ENCODE measurements at places on chromosomes 2 and 18. TPM values are rescaled to one million over a fixed set of nuclear protein-coding genes. Genes with fewer than 3 reads are reported as not detected.

Gene TOGARAM2
- 6.4 TPM for total RNA-seq

Gene SCN1A
- total RNA-seq = not detected

Gene SERPINB12
- not detected for total RNA-seq

Gene TEX51
- total RNA-seq = not detected

Gene SLC8A1
- total RNA-seq = 2.3 TPM

Gene LOXL3
- total RNA-seq = 0.92 TPM

Gene DHRS9
- 0.33 TPM for total RNA-seq

Gene C2orf72
- 0.44 TPM for total RNA-seq

Gene MOGAT1
- not detected for total RNA-seq

Gene SCN9A
- total RNA-seq = 0.10 TPM

Gene MAP3K19
- total RNA-seq = not detected

Gene C2orf78
- not detected for total RNA-seq

Gene SIX2
- total RNA-seq = 65.5 TPM

Gene KLHL14
- total RNA-seq = not detected

Gene GNLY
- total RNA-seq = 36.1 TPM

Gene SERPINB13
- not detected for total RNA-seq

Gene ERICH2
- not detected for total RNA-seq

Gene LBX2
- 0.59 TPM for total RNA-seq

Gene ASB18
- total RNA-seq = not detected

All from gastrocnemius medialis (tissue), 4 donors.